AG08396 (cell line): ENCODE measurements at places on chromosomes 4 and X.

- DNase-seq, result no peak
Observed at GRCh38 chrX:134528960-134529359, 69.0 kb downstream of the HPRT1 start.

- no peak for DNase-seq
Observed at GRCh38 chrX:11647138-11647537, 18.6 kb downstream of the ARHGAP6 start.

DNA sequence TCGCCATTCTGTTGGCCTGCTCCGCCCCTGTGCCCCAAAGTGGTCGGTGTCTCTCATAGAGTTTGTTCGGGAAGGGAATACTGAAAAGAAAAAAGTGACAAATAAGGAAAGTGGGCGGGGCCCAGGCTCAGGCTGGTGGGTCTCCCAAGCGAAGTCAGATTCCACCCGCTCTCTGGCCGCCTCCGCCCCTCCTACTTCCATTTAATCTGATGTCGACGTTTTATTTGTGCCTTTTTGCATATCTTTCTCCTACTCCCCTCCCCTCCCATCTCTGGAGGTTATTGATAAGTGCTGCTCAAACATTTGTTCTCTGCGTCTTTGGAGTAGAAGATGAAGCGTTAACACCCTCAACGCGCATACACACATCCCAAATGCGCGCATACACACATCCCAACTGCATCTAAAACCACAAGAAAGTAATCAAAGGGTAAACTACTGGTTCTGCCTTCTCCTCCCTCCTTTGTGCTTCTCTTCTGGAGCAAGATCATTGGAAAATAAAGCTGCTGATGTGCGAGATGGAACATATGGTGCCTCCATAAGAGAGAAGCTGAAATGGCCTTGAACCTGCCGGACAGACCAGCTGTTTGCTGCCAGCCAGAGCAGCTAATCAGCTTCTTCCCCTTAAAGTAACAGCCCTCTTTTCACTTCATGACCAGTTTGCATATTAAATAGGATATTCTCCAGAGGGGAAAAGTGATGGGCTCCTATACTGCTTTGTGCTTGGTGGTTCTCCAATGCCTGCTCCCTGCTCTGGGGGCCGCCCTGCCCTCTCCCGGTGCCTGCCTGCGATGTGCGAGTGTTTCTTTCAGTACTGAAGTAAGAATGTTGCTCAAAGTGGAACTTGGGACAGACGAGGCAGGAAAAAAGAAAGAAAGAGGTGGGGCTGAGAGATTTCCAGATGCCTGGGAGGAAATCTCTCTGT, 3.1 kb downstream of the MAMLD1 start:
- DNase-seq, result no peak

DNA sequence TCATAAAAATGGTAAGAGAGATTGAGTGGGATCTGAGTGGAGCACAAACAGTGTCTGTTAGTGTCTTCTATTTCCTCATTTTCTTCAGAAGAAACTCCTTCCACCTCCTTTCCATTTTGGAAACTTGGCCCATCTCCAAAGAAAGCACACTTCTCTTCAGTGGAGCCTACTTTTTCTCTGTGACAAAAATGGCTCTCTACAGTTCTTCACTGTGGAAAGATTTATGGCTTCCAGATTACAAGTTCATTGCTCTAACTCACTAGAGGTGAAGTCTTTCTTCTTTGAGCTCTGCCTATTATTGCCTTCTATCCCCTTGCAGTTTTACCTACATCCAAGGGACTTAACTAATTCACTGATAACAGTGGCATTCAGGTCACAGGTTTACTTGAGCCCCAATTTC, 325.8 kb downstream of the ANTXR2 start:
- DNase-seq, result no peak

- no peak for DNase-seq
Observed at GRCh38 chrX:1860936-1861594, 246.2 kb downstream of the ASMT start.

DNA sequence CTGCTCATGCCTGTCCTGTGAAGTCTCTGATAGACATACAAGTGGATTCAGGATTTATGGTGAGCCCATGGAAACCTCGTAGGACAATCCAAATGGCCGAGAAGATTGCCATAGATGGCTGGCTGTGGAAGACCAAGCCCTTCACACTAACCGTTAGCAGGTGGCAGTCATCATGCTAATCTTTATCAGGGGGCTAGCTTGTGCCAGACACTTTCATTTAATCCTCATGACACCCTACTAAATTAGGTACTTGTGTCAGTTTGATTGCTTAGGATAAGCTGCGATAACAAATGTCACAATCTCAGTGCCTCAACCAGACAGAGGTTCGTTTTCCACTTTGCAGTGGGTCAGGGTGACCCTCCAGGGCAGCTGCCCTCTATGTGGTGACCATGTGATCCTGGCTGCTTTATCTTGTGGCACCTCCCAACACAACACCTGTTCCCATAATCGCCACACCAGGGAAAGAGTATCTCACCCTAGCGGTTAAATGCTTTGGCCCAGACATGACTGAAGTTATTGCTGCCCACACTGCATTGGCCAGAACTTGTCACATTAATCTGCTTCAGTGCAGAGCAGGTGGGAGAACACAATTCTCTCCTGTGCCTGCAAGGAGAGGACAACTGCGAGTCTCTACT, 60.8 kb downstream of the REPS2 start:
- DNase-seq, result peak; percentile 26
